ENCODE measurements at places on chromosomes 7 and 10. TPM values are rescaled to one million over a fixed set of nuclear protein-coding genes. Genes with fewer than 3 reads are reported as not detected.

SLC4A2 gene
- 178 TPM for total RNA-seq

VENTX gene
- total RNA-seq = 3.4 TPM

ALDH18A1 gene
- total RNA-seq = 32.8 TPM

SPDYE8 gene
- not detected for total RNA-seq

NPFFR1 gene
- 1.1 TPM for total RNA-seq

AKR1C4 gene
- not detected for total RNA-seq

- peaks cover 42% of the 10 kb centered on the region for H3K36me3 ChIP-seq
- no peak for DNase-seq
- H3K27me3 ChIP-seq = no peaks in the 10 kb centered on the region
- peaks cover 27% of the 10 kb centered on the region for H3K4me1 ChIP-seq
Observed at GRCh38 chr7:130966246-130967009, 232.4 kb upstream of the KLF14 start.

GRCh38 chr7:2521341-2521745, 1.8 kb downstream of the LFNG start:
- no peak overlapping the region for H3K27ac ChIP-seq
- no peaks in the 10 kb centered on the region for H3K27me3 ChIP-seq
- peaks cover 13% of the 10 kb centered on the region for H3K36me3 ChIP-seq
- H3K4me3 ChIP-seq = peak overlapping the region; percentile 65
- no peak for DNase-seq
- peaks cover 64% of the 10 kb centered on the region for H3K4me1 ChIP-seq

- DNase-seq = peak; percentile 69
- H3K4me3 ChIP-seq = no peak overlapping the region
- H3K4me1 ChIP-seq = peaks cover 26% of the 10 kb centered on the region
- H3K27ac ChIP-seq = no peak overlapping the region
- H3K27me3 ChIP-seq = no peaks in the 10 kb centered on the region
- no peaks in the 10 kb centered on the region for H3K36me3 ChIP-seq
Observed at GRCh38 chr10:114259824-114260223, 20.8 kb downstream of the VWA2 start.

DNA sequence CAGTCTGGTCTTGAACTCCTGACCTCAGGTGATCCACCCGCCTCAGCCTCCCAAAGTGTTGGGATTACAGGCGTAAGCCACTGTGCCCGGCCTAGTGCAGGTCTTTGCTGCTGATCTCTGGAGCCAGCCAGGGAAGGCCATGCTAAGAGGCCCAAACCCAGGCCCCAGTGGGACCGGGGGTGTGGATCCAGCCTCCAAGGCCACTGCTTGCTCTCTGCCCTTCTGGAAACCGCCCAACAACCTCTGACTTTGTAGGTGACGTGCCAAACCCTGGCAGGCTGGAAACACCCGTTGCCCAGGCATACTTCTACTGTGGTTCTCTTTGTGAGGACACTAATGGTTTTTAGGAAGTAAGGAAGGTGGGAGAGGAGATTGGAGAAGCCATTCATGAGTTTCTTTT, 83.5 kb upstream of the GNA12 start:
- H3K27ac ChIP-seq = no peak overlapping the region
- H3K27me3 ChIP-seq = no peaks in the 10 kb centered on the region
- H3K4me3 ChIP-seq = no peak overlapping the region
- H3K4me1 ChIP-seq = no peaks in the 10 kb centered on the region
- peak; percentile 49 for DNase-seq

- H3K4me1 ChIP-seq = no peaks in the 10 kb centered on the region
- H3K4me3 ChIP-seq = no peak overlapping the region
- H3K36me3 ChIP-seq = peaks cover 6% of the 10 kb centered on the region
Observed at GRCh38 chr10:17599089-17599488, 18.1 kb downstream of the HACD1 start.

DNA sequence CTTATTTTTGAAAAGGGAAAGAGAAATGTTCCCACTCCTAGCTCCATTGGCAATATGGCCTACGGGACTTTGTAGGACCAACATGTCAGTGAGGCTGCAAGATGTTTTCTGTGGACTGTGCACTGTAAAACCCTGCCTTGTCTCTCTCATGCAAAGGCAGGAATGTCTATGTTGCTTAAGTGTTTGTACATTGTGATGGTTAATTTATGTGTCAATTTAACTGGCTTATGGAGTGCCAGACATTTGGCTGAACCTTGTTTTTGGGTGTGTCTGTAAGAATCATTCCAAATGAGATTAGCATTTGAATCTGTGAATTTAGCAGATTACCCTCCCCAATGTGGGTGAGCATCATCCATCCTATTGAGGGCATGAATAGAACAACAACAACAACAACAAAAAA, 4.1 kb upstream of the PCLO start:
- DNase-seq = no peak
- no peak overlapping the region for H3K27ac ChIP-seq
- H3K4me1 ChIP-seq = no peaks in the 10 kb centered on the region
- H3K27me3 ChIP-seq = peaks cover 4% of the 10 kb centered on the region

DNA sequence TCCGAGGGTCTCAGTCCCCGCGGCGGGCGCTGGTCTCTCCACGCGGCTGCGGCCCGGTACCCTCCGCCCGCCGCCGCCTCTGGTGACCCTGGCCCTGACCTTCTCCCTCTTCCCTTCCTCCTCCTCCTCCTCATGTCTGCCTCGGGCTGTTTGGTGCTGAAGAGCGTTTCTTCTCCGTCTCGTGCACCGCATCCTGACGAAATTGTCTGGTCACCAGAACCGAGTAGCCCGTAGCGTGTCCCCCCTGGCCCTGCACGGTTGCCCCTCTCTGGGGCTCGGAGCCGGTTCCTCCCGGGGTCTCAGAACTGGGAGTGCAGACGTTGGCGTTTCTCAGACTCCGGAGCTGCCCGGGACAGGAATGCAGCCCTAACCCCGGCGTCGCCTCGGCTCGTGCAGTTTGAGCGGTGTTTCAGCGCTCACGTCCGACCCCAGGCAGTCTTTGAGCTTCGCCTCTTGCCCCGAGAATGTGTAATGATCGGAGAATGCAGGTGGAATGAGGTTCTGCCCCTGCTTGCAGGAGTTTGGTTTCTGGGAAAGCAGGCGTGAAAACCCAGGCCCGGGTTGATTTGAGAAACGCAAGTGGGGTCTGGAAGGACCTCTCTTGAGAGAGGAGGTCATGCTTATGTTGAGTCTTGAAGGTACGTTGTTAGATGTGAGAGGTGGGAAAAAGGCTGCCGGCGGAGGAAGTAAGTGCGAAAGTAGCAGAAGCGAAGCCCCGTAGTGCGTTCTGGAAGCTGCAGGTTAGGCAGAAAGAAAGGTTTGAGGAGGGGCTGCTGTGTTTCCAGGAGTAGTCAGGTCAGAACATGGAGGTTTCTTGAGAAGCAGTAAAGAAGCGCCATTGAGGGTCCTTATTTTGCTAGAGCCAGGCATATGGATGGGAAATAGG, 743 bp downstream of the RBM17 start:
- peak overlapping the region; percentile 86 for H3K27ac ChIP-seq
- peak; percentile 69 for DNase-seq
- no peaks in the 10 kb centered on the region for H3K27me3 ChIP-seq
- peaks cover 53% of the 10 kb centered on the region for H3K4me1 ChIP-seq
- H3K36me3 ChIP-seq = no peaks in the 10 kb centered on the region

DNA sequence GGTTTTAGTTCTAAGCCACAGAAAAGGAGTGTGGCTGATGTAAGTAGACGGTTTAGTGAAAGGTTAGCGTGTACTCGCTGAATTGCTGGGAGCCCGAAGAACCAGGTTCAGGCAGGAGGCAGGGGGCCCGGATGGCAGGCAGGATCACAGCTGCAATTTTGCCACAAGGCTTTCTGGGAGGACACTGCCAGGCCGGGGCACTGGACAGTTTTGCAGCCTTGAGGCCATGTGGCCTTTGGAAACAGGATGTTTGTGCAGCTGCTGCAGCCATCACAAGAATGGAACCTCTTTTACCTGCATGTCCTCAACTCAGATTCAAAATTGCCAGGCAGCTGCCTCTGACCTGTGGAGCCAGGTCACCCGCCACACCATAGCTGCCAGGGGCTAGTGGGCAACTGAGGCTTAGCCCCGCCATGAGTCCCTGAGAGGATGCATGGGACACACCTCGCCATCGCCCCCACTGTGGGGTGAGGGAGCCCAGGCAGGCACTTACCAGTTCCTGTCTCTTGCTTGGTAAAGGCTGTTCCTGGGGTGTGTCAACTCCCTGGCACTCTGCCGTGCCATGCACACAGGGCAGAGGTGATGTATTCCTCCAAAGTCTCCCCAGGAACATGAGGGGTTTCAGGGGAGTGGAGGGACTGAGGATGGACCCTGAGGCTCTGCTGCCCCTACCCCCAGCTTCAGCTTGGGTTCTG, 188.6 kb downstream of the RPS24 start:
- H3K4me1 ChIP-seq = peaks cover 5% of the 10 kb centered on the region
- H3K36me3 ChIP-seq = no peaks in the 10 kb centered on the region

DNA sequence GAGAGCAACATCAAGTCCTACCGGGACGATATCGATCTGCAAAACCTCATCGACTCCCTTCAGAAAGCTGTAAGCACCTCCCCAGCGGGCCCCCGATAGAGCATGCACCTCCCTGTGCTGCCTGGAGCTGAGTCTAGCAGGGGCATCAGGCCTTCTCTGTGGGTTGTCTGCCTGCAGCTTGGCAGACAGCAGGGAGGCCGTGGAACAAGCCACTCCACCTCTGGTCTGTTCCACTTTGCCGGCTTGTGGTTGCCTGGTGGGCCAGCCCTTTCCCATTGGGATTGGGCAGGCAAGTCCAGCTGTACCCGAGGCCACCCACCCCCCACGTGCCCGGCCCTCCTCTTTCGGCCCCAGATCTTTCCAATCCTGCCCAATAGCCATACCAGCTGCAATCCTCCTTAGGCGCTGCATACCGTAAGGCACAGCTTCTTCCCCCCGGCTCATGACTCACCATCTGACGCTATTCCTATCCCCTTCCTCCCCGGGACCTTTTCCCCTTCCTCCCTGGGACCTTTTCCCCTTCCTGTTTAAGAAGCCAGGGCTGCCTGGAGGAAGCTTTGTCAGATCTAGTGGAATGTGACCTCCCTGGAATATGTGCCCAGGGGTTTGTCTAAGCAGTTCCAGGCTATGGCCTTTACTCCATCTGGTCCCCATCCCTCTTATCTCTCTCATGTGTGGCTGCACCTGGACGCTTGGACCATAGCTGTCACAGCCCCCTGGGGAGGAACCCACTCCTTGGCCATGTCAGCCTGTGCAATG, 28.1 kb upstream of the SH2D4B start:
- DNase-seq = no peak
- H3K36me3 ChIP-seq = peaks cover 88% of the 10 kb centered on the region
- H3K27me3 ChIP-seq = no peaks in the 10 kb centered on the region
- H3K4me3 ChIP-seq = no peak overlapping the region
- peaks cover 52% of the 10 kb centered on the region for H3K4me1 ChIP-seq

DNA sequence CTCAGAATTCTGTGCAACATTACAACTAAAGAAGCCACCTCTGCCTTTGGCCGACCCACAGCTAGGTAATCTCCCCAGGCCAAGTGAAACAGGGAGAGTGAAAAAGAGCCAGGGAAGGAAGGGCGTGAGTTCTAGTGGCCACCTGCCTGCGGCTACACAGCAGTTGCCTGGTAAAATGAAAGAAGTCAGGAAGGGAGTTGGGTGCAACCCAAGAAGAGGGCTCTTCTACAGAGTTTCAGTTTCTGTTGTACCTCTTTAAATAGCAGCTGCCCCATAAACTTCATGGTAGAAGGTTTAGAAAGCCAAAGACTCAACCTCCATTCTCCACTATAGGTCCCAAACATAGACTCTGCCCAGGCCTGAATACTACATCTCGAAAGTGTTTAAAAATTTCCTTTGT, 76.2 kb upstream of the TMEM168 start:
- DNase-seq = no peak
- peaks cover 3% of the 10 kb centered on the region for H3K4me1 ChIP-seq
- H3K36me3 ChIP-seq = no peaks in the 10 kb centered on the region
- H3K27me3 ChIP-seq = no peaks in the 10 kb centered on the region
- no peak overlapping the region for H3K27ac ChIP-seq

GRCh38 chr7:27663989-27664331, 1.3 kb upstream of the HIBADH start:
- H3K4me3 ChIP-seq = no peak overlapping the region
- H3K27ac ChIP-seq = no peak overlapping the region
- peaks cover 9% of the 10 kb centered on the region for H3K4me1 ChIP-seq
- DNase-seq = no peak

DNA sequence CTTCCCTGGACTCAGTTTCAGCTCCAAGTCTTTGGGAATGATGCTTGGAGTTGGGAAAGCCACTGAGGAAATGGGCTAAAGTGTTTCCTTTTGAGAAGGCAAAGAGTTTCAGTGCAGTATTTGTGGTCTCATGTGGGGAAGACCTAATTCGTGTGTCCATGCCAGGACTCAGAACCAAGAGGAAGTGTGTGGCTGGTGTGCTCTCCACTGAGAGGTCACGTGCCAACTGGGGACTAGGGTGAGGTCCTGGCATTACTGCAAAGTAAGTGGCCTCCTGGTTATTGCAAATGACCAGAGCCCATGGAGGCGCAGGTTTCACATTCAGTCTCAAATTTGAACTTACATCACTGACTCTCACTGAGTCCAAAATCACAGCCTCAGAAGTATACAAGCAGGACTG, 48.6 kb upstream of the ITPRID1 start:
- no peak overlapping the region for H3K27ac ChIP-seq
- no peak overlapping the region for H3K4me3 ChIP-seq
- H3K36me3 ChIP-seq = no peaks in the 10 kb centered on the region
- DNase-seq = no peak

DNA sequence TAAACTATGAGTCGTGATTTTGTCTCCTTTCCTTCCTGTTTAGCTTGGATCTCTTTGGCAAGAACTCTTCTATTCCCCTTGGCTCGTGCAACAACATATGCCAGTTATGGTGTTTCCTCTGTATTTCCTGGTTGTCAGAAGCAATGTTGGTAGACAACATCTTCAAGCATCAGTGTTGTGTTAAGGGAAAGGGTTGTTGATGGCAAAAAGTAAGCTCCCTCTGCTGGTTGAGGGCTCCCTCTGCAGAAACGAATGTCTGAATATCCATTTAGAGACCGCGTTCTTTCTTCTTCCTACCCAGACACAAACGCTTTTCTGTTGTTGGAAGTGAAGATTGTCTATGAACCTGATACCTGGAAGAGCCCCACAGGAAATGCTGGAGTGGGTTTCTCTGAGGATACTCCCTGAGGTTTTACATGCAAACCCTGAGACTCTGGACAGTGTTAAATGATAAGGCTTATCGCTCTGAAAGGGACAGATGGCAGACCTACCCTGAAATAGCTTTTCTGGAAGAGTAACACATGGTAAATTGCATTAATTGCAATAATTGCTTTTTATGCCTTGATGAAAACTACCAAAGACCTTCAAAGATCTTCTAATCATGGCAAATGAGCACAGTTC, 23.5 kb upstream of the C1QL3 start:
- no peaks in the 10 kb centered on the region for H3K36me3 ChIP-seq
- no peaks in the 10 kb centered on the region for H3K27me3 ChIP-seq
- no peak overlapping the region for H3K27ac ChIP-seq
- DNase-seq = no peak
- no peak overlapping the region for H3K4me3 ChIP-seq
- no peaks in the 10 kb centered on the region for H3K4me1 ChIP-seq

DNA sequence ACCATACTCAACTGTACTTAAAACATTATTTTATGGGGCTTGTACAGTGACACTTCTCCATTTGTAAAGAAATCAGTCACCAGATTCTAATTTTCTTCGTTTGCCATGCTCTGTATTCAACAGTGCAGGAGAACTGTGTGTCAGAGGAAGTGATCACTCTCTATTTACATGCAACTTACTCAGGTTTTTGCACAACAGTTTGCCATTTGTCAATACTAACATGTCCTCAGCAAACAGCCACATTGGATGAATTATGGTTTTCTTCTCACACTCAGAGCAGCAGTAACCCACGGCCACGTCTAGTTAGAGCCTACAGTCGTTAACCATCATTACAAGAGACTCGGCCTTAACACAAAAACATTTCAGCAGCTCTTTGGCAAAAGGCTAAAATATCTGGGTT, 69.2 kb upstream of the SP4 start:
- no peaks in the 10 kb centered on the region for H3K27me3 ChIP-seq
- no peak overlapping the region for H3K4me3 ChIP-seq
- no peaks in the 10 kb centered on the region for H3K36me3 ChIP-seq
- H3K27ac ChIP-seq = no peak overlapping the region
- H3K4me1 ChIP-seq = peaks cover 7% of the 10 kb centered on the region
- DNase-seq = no peak
